NCI-H2171 (cell line): ENCODE measurements at places on chromosomes 12 and 14.

DNA sequence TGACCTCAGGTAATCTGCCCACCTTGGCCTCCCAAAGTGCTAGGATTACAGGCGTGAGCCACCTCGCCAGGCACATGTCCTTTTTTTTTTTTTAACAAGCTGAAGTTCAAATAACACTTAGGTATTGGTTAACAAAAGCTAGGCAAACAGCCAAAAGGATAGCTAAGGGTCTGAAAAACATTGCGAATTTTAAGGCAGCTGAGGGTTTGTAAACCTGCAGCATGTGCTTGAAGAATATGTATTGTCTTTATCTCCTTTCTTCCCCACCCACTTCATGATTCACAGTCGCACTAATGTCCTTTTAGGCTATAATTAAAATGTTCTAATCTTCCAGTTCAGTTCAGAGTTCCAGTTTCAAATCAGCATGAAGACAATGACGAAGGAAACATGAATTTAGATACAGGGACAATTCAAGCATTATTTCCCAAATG is 30.1 kb upstream of the CERS5 start:
- DNase-seq = peak; percentile 14

DNA sequence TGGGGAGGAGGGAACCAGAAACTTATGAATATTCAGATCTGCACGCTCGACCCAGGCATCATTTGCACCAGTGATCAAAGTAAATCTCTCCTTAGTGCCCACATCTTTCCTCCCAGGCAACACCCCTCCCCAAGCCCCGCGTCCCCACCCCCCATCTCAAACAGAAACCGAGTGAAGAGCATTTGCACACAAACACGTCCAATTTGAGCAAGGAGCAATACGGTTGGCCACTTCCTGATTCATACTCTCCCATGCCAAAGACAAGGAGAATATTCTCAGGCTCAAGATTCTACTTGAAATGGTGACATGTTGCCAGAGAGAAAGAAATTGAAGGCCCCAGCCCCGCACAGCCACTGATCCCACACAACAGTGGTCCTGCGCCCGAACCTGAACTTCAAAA is 7.1 kb downstream of the FOXN3 start:
- DNase-seq = no peak

GRCh38 chr14:24042746-24043145 is 9.1 kb upstream of the CARMIL3 start:
- peak; percentile 71 for DNase-seq

DNA sequence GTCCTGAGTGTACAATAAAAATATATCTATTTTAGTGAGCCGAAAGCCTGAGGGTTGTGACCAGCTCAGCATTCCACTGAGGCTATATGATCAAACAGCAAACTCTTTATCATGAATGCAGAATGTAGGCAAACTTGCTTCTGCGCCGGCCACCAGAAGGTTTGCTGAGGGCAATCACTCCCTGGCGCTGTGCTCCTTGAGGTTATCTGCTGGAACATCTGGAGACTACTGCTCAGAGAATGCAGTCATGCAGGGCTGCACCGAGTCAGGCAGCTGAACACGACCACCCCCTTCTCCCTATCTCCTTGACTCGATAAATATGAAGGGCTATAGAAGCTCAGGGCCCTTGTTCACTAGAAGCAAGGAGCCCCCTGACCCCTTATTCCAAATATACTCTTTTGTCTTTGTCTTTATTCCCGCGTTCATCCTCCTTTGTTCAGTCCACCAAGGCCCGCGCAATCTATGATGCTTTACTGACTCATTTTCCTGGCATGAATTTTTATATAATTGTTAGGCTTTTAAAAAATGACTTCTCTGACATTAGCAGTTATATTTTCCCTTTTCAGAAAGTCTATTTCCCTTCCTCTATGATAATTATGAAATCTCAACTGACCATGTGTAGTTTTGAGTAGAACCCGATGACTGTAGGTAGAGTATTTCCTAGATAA is 1089.3 kb downstream of the SLC16A7 start:
- no peak for DNase-seq

DNA sequence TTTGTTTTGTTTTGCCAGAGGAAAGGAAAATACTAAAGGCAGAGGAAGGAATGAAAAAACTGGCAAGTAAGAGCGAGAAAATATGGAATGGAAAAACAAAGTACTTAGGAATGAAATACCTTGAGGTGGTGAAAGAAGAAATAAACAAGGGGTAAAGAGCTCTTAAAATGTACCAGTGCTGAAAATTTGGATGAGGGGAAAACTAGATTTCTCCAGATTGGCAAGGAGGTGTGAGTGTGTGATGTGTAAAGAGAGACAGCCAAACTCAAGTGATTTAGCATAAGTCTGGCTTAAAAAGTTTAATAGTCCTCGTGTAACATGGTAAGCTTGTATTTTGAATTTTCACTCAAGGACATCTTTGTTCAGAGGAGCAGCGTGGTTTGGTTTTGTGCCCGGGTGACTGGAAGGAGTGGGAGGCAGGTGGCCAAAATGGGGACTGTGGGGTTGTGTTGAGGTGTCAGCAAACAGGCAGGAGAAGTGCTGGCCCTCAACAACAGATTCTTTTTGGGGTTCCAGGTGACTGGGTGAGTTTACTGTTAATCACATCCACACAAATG is 102.7 kb downstream of the DACT1 start:
- DNase-seq = no peak
